AG04449 (cell line): ENCODE measurements at places on chromosomes 16 and 17.
A peak's percentile ranks its signal among the peaks of the same experiment; 100 is the strongest.

GRCh38 chr17:36550491-36551417 lies 6.0 kb downstream of the GGNBP2 start:
- no peak for DNase-seq

GRCh38 chr16:84735849-84736586 lies 36.2 kb downstream of the USP10 start:
- DNase-seq = no peak

GRCh38 chr17:69042308-69042707 lies 18.4 kb downstream of the ABCA9 start:
- no peak for DNase-seq

DNA sequence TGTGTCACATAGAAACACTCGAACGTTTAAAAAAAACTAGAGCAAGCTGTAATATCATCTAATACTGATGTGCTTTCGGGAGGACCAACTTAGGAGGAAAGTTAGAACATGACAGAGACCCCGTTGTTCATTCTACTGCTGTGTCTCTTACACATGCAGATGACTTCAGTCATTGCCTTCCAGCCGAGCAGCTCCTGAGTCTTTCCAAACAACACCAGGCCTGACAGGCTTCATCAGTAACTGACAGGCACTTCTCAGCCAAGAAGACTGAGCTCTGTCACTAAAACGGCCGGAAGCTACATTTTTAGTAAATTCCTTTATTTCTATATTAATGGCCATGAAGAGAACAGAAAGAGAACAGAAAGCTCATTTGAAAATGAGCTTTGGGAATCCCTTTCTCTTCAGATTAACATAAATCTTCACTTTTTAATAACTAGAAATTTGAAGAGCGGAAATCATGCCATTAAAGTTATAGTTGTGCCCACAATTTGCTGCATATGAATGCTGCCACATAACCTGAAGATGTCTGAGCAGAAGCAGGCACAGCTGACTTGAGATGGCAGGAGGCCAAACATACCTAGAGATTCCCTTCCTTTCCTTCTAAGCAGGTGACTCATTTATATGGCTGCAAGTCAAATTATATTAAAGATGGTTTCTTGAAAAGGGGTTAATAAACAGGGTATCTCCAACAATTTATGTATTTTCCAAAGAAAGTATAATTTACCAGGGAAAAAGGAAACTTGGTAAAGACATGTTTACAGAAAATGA lies 148.9 kb downstream of the ITFG1 start:
- DNase-seq = no peak

DNA sequence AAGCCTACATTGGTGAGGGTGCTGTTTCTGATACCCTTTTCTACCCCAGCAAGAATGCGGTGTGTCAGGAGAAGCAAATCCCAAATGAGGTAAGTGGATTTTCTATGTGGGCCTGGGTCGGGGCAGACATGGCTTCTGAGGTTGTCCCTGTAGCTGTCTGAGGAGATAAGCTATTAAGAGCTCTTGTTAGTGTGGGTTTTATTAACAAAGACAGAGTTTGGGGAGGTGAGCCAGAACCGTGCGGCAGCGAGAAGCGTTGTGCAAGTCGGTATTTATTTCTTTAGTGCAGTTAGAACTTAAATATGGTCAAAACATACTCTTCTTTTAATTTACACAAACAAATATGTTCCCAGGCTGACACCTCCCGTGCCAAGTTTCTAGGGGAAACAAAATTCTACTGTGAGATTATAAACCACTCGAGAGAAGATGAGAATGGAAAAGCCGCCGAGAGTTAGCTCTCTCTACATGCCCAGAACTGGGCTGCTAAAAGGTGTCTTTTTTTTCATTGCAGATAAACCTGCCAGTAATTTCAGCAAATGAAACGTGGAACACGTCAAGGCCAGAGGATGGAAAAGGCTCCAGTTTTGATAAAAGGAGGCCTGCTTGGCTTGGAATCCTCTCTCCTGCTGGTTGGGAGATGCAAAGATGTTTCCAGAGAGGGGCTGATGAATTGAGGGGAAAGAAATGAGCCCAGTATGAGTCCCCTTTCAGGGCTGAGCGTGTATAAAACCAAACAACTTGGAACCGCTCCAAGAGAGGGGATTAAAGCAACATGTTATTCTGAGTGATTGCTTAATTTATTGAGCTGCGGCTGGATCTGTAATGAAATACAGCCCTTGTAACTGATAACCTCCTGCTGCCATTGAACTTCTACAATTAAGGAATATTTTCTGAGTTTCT lies 254.6 kb downstream of the MRTFB start:
- no peak for DNase-seq

DNA sequence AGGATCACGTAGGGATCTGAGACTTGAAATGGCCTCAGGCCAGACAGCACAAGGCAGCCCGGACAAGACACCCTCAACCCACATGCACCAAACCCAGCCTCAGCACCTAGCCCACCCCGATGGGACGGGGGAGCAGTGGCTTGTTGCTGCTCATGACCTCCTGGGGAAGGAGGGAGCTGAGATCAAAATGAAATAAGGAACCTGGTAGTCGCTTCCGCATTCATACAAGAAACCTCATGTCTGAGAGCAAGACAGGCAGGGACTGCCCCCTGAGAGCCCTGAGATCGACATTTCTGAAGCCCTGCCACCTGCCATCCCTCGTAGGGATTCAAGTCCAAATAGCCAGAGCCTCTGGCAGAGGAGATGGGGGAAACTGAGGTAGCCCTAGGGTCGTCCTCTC lies 5.7 kb upstream of the CEP131 start:
- no peak for DNase-seq

GRCh38 chr16:49003022-49003421 lies 278.6 kb downstream of the CBLN1 start:
- DNase-seq = no peak

- no peak for DNase-seq
These were observed 445.6 kb upstream of the CA10 start for GRCh38 chr17:52604105-52604504.

GRCh38 chr17:11240041-11240840 lies 772 bp upstream of the SHISA6 start:
- no peak for DNase-seq

GRCh38 chr17:19327031-19327783 lies 35.3 kb downstream of the B9D1 start:
- peak; percentile 37 for DNase-seq

- no peak for DNase-seq
These were observed 116.6 kb downstream of the SHISA9 start for GRCh38 chr16:13018026-13018425.

DNA sequence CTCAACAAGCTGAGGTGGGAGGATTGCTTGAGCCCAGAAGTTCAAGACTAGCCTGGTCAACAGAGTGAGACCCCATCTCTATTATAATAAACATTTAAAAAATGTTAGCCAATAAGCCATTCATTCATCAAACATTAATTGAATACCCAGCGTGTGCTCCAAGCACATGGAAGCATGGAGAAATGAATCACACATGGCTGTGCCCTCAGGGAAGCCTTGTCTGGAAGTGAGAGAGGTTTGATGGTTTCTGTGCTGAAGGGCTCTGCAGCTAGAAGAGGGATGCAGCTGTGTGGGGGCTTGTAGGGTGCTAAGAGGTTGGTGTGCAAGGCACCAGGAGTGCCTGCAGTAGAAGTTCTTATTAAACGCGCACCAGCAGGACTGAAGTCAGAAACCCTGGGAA lies 11.2 kb downstream of the CYB5D2 start:
- no peak for DNase-seq
